ENCODE measurements at places on chromosomes 1 and 21.

DNA sequence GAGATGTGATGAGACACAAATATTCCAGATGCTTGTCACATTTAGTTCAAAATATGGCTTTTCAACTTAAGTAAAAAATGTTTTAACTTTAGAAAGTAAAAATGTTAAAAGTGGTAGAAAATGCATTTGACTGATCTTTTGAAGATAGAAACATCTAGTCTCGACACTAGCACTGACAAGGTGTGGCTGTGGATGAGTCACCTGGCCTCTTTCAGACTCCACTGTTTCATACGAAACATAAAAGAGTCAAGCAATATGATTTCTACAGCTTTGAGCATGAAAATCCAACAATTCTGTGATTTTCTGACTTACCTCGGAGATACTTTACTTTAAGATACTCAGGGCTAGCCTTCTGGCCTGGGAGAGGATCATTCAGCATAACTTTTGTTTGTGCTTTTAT lies 47.7 kb downstream of the TTC13 start:
- DNase-seq: no peak

DNA sequence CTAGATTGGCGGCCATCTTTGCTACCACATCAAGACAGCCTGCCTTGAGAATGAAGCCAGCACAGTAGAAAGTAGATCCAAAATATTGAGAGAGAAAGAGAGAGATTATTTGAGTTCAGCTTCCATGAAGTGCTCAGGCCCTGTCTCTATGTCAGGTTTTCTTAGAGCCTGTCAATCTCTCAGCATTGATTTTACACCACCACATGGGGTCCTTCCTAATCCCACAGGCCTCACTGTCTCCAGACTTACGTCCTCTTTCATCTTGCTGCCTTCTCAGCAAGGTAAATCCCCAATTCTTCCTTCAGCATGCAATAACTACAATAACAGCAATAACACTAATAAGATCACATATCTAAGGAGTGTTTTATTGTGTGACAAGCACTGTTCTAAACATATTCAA lies 21.0 kb downstream of the DYNLT5 start:
- no peak for DNase-seq

- DNase-seq: no peak
These were observed 37.6 kb downstream of the ELF3 start for GRCh38 chr1:202047977-202048376.

GRCh38 chr1:55275941-55276341 lies 60.8 kb upstream of the USP24 start:
- no peak for DNase-seq

DNA sequence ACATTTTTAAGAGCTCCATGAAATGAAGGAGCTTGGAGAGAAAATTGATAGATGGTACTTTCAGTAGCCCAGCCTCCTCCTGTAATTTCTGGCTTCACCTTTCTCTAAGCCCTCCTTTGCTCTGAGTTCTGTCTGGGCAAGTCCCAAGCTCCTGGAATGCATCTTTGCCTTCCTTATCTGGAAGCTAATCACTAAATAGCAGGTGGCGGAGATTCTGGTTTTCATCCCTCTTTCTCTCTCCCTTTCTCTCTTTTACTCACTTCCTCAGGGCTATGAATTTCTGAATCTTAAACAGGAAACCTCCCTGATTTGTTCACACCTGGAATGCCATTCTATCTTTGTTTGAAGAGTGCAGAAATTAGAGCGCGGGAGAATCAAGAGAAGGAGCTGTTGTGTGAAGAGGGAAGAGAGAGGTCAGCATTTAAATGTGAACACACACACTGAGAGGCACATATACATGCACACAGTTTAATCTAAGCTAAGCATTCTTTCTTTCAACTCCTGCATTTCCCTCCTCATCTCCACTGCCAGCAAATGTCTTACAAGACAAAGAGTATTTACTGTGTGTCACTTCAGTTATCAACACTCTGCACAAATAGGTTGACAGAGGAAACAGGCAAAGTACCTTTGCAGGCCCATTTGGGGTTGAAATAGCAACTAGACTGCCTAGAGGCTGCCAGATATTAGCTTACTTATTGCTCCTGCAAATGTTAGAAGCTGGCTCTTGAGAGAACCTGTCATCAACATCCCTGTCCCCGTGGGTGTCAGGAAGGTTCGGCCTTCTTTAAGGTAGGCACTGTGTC lies 199.4 kb upstream of the CAMK1G start:
- no peak for DNase-seq

GRCh38 chr1:236425031-236425663 lies 31.1 kb downstream of the EDARADD start:
- no peak for DNase-seq

- no peak for DNase-seq
These were observed 16.4 kb upstream of the MAPKAPK2 start for GRCh38 chr1:206668351-206668750.

GRCh38 chr21:32331444-32332305 lies 33.0 kb downstream of the MRAP start:
- no peak for DNase-seq

DNA sequence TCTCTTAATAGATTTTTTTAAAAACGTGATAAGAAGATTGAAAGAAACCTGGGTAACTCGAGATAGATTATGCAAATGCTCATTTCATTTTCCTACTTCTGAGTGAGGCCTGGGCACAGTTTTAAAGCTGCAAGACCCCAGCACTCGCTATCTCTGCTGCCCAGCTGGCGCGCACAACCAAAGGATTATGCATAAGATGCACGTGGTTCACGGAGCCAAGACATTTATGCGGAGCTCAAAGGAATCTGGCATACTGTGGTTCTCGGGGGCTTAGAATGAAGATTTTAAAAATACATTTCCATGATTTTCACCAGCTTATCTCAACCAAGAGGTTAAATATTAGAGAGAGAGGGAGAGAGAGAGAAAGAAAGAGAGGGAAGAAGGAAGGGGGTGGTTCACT lies 210.9 kb downstream of the DSCAM start:
- no peak for DNase-seq

GRCh38 chr1:3625151-3625907 lies 514 bp downstream of the TPRG1L start:
- no peak for DNase-seq

DNA sequence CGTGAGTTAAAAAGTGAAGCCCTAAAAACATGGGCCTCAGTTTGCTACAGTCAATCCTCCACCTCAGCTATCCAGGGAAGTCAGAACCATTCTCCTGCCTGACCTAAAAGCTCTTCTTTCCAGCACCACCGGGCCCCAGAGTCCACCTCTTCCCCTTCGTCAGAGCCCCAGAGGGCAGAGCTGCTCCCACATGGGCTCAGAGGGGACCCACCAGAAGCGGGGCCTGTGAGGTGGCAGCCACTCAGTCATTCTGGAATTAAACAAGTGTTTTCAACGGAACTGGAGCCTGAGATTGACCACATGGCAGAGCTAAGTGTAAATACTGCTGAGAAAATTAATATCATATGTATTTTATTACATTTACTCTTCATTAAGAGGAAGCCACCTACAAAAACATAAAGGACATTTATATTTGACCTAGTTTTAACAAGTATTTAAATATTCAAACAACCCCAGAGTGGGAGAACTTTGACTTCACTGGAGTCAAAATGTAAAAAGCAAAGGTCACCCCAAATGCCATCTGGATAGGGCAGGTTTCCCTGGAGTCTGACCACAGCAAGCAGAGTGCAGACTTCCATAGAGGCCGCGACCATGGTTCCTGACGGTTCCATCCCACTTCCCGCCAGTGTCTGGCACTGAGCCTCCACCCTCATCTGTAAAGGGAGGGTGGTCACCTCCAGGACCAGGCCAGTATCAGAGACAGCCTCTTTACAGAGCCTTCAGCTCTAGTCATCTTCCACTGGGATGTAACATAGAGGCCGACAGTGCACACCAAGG lies 1.8 kb downstream of the SUMO3 start:
- no peak for DNase-seq

DNA sequence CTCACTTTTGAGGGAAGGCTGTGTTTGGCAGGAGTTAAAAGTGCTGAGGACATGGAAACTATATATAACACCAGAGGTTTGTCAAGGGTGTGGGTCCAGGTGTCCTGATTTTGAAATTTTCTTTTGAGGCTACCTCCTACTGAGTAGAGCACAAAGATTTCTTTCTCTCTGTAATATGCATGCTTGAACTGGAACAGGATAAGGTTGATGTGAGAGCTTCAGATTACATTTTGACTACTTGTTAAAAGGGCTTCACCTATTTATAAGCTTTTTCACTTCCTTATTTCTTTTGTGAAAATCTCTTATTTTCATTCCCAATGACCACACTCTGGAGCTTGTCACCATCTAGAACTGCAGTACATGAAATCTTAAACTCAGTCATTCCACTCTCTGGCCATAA lies 59.8 kb upstream of the PLA2G4A start:
- no peak for DNase-seq

- no peak for DNase-seq
These were observed 633 bp downstream of the THEMIS2 start for GRCh38 chr1:27872802-27873551.

DNA sequence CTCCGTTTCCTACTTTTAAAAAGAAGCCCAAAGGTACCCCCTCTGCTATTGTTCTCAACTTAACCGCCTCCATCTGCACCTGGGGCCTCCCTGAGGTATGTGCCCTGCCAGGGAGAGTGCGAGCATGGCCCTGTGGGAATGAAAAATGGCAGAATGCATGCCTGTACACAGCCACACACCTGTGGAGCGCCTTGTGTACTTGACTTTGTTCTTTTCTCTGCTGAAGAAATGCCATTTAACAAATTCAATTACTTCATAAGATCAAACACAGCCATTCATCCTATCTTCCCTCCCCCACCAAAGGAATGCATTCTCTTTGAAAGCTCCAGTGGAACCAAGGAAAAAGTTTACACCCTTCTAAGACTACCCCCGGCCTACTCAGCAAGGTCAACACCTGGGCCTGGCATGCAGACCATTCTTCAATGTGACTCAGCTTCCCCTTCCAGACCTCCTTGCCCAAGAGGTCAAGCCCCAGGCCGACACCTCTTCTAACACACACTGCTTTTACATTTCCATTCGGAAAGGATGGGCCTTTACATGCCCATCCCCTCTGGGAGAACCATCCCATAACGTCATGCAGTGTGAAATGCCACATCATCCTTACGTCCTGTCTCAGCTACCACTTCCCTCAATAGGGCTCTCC lies 123.7 kb downstream of the SMYD2 start:
- DNase-seq: no peak

- DNase-seq: no peak
These were observed 246.1 kb upstream of the DUSP10 start for GRCh38 chr1:221987860-221988520.

GRCh38 chr1:175089136-175089718 lies 21.6 kb downstream of the TNN start:
- no peak for DNase-seq

- no peak for DNase-seq
These were observed 24.5 kb downstream of the EEIG2 start for GRCh38 chr1:108584428-108584856.

- DNase-seq: no peak
These were observed 134.9 kb upstream of the B3GALT2 start for GRCh38 chr1:193321242-193321840.

DNA sequence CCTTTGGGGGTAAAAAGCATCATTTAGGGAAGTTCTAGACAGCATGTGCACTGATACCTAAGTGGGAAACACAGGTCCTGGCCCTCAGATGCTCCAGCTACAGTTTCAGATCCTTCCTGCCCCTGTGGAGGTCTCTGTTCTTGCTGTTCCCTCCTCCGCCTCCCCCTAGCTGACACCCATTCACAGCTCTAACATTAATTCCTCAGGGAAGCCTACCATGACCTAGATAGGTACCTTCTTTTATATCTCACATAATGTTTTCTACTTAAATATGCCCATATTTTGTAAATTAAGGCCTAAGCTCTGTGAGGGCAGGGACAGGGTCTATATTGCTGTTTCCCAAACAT lies 11.3 kb downstream of the TSPAN2 start:
- DNase-seq: no peak

- no peak for DNase-seq
These were observed 45.9 kb downstream of the BARHL2 start for GRCh38 chr1:90671251-90671650.

DNA sequence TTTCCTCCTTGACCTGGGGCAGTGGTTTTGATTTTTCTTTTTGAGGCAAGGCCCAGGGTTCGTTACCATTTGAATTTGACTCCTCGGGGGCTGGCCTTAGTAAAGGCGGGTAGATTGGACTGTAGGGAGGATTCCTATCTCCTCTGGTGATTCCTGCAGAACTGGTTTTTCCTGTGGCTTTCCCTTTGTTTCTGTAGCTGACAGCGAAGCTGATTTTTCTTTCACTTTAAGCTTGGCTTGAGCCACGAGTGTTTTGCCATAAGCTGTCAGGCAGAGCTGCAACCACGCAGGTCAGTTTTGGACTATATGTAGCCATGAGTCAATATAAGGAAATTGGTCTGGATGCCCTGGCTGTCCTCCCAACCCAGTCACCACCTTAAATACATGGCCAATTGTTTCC lies 28.7 kb upstream of the KCNJ15 start:
- DNase-seq: no peak

DNA sequence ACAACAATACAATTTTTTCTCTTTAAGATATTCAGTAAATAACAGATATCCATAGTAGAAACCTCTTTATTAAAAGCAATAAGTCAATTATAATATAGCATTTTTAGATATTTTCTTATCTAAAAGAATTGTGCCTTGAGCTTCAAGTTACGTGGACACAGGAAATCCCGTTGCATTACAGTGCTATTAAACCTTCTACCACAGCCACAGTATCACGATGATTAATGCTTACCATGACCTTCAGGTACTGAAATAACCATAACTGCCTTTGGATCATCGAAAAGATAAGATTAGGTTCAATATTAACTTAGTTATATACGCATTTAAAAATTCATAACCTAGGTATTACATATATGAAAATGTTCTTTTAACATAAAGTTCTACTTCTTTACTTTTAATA lies 17.9 kb downstream of the B3GALNT2 start:
- no peak for DNase-seq

DNA sequence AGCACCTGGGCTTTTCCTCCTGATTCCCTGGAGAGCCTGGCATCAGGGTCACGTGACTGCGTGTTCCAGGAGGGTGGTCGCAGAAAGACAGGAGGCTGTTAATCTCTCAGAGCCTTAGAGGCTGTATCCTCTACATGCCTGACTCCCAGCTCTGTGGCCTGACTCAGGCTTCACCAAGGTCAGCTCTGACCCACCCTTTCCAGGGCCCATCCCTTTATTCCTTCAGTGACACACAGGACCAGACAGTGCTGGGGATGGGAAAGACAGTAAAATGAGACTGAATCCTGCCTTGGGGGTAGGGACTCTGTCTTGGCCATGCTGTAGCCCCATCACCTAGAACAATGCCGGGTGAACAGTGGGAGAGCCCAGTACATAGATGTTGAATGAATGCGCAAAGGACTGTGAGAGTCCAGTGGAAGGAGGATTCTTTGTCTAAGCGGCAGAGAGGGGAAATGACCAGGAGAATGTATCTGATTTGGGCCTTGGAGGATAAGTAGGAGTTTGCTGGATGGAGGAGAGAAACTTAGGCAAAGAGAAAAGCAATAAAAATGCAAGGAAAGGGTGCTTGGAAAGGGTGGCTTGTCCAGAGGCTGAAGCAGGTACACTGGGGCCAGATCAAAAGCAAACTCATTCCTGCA lies 33.0 kb downstream of the EPHX1 start:
- no peak for DNase-seq

- no peak for DNase-seq
These were observed 151.7 kb upstream of the COA6 start for GRCh38 chr1:234221601-234222000.

GRCh38 chr1:111730706-111731105 lies 8.5 kb downstream of the INKA2 start:
- no peak for DNase-seq

- no peak for DNase-seq
These were observed 92.1 kb upstream of the RGS18 start for GRCh38 chr1:192066202-192066601.

- no peak for DNase-seq
These were observed 355.4 kb downstream of the PLPP3 start for GRCh38 chr1:56223968-56224367.

GRCh38 chr1:79587229-79587628 lies 580.7 kb upstream of the ADGRL4 start:
- no peak for DNase-seq

All from NCI-H1436 treated with DMSO at 0.1 percent for 48 hours (cell line).